Activated CD4-positive, alpha-beta T cell treated with anti-CD3 and anti-CD28 coated beads, Interleukin-2, Interleukin-6, amounts not matched to agents 100 ng/mL and 50 ng/mL, durations not matched to agents 16 hours and 8 hours (primary cell): ENCODE measurements at places on chromosomes 1 and 21.

DNA sequence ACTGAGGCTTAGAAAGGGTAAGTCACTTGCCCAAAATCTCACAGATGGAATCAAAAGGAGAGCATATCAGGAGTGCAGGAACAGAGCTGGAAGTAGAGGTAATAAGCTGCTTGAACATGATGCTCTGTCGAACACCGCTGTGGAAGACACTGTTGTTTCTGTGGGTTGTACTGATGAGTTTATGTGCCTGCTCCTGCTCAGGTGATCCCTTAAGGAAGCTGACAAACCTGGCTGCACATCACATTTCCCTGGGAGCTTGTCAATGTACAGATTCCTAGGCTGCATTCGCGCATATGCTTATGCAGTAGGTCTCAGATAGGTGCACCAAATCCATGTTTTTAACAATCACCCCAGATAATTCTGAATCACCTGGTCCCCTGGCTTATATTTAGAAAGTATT is 79.7 kb downstream of the ZNF326 start:
- DNase-seq, result no peak

DNA sequence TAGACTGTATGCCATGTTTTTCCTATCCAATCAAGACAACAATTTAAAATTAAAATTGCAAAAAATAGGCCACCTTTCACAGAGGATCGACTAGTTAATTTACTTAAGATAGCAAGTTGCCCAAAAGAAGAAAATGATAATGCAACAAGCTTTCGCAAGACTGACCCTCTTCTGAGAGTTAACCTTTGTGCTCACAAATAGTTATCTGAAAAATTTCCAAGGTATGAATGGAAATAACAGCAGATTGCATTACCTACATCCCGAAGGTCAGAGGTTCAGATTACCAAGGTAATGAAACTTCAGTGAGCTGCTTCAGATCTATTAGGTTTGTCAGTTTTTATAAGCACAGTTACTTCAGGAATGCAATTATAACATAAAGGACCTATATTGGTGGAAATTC is 298.0 kb downstream of the KCTD3 start:
- no peak for DNase-seq

- DNase-seq, result peak; percentile 47
Observed at GRCh38 chr1:165717918-165718515, 19.7 kb upstream of the ALDH9A1 start.

DNA sequence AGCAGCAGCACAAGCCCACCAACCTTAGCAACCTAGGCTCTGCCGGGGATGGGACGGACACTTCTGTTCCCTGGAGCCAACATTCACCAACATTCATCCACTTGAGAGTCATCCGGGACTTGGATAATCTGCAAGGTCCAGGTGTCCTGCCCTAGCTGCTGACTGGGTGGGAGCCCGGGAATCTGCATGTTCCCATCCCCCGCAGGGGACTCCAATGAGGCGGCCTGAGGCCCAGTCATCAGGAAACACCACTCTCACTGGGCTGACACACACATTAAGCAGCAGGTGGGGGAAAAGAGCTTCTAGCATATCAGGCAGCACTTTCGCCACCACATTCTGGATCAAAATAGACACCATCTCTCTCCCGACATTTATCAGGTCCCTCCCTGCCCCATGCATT is 38.4 kb upstream of the CCSAP start:
- DNase-seq, result no peak

GRCh38 chr1:204513117-204513716 is 3.0 kb upstream of the MDM4 start:
- DNase-seq, result peak; percentile 51

- no peak for DNase-seq
Observed at GRCh38 chr1:193322211-193322610, 135.8 kb upstream of the B3GALT2 start.

DNA sequence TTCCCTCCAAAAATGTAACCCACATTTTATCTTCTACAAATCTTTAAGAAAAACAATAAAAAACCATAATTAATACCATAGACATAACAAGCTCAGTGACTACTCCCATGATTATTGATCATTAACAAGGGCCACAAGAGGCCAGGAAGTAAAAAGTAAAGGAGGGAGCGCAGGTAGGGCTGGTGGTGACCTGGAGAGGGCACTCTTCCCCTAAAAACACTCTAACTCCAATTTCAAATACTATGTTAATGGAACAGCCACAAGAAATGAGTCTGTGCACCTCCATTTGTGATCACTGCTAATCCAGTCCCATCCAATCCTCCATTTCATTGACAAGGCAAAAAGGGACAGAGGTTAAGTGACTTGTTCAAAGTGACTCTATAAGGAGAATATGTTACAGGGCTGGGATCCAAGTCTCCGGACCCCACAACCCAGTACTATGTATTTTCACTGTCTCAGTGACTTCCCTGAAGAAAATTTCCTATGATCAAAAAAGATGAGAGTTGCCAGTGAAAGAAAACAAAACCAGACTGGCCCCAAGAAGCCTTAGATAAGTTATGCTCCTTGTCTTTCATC is 41.2 kb upstream of the CFAP298 start:
- peak; percentile 35 for DNase-seq

DNA sequence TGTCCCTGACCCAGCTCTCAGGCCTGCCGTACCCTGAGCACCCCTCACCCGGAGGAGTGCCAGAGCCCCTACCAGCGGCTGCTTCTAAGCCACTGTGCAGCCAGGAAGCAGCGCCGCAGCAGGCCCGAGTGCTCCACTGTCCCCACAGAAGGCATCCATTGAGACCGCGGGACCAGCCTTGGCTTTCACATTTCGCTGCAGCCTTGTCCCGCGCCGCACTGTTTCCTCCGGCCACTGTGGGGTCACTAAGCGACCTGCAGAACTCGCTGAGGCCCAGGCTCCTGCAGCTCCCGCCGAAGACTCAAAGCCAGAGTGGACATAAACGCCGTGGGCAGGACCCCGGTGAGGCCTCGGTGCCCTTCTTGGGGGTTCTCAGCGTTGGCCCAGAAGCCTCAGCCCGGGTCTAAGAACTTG is 3.0 kb downstream of the ALX3 start:
- DNase-seq, result no peak

DNA sequence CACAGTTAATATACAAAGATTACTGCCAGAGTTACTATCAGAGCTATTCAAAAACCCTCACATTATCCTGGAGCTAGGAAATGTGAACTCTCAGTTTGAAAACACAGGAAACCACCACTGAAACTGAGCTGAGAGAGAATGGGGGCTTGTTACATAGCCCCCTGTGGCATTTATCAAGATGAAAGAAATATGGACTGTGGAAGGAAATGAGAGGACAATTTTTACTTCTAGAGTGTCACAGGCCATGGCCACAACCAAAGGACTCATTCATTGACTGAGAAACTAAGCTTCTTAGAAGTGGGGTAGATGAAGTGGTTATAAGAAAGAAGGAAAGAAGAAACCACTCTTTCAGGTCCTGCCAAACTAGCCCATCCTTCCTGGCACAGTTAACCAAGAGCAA is 25.3 kb downstream of the DSTYK start:
- DNase-seq, result peak; percentile 72

GRCh38 chr21:28776251-28776650 is 216.4 kb downstream of the LTN1 start:
- DNase-seq, result peak; percentile 77

- no peak for DNase-seq
Observed at GRCh38 chr1:7300893-7301663, 470.0 kb upstream of the VAMP3 start.

- DNase-seq, result no peak
Observed at GRCh38 chr1:33265780-33266605, 9.7 kb downstream of the ZNF362 start.

DNA sequence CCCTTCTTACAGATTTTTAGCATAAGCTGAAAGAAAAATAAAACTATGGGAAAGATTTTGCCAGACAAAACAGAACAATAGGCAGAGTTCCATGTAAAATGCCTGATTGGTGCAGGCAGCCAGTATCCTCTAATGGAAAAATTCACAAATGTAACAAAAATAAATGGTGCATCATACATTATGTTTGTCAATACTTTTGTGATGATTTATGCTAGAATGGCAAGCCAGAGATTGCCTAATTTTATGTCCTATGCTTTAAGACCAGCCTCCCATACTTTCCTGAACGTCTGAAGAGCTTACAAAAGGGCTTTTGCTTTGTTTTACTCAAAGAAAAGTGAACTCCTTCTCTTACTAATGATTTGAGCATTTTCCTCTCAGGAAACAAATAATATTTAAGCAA is 81.5 kb upstream of the KCNJ15 start:
- no peak for DNase-seq

- no peak for DNase-seq
Observed at GRCh38 chr1:229153955-229154548, 116.9 kb upstream of the RAB4A start.

GRCh38 chr1:42931911-42932422 is 26.7 kb downstream of the SLC2A1 start:
- peak; percentile 91 for DNase-seq
